ENCODE measurements at places on chromosomes 6 and 20. TPM values are rescaled to one million over a fixed set of nuclear protein-coding genes. Genes with fewer than 3 reads are reported as not detected.

MAFB gene
- total RNA-seq = 20.5 TPM

GRCh38 chr6:81875782-81876293 lies 123.4 kb upstream of the TENT5A start:
- no peak for DNase-seq
- H3K27me3 ChIP-seq = no peaks in the 10 kb centered on the region
- H3K4me1 ChIP-seq = no peaks in the 10 kb centered on the region
- H3K36me3 ChIP-seq = no peaks in the 10 kb centered on the region
- no peak overlapping the region for H3K27ac ChIP-seq
- H3K4me3 ChIP-seq = no peak overlapping the region

SEMG1 gene
- not detected for total RNA-seq

GRCh38 chr6:89180971-89181370 lies 35.1 kb downstream of the PM20D2 start:
- H3K36me3 ChIP-seq = no peaks in the 10 kb centered on the region
- no peak for DNase-seq
- H3K27ac ChIP-seq = no peak overlapping the region
- H3K27me3 ChIP-seq = no peaks in the 10 kb centered on the region
- H3K4me1 ChIP-seq = no peaks in the 10 kb centered on the region

GRCh38 chr6:43457643-43458042 lies 2.3 kb upstream of the DLK2 start:
- peaks cover 10% of the 10 kb centered on the region for H3K27me3 ChIP-seq
- no peak overlapping the region for H3K27ac ChIP-seq
- no peak overlapping the region for H3K4me3 ChIP-seq
- no peak for DNase-seq
- H3K4me1 ChIP-seq = no peaks in the 10 kb centered on the region

NKAPL gene
- total RNA-seq = 0.81 TPM

UBE2V1 gene
- total RNA-seq = 50.4 TPM

DNA sequence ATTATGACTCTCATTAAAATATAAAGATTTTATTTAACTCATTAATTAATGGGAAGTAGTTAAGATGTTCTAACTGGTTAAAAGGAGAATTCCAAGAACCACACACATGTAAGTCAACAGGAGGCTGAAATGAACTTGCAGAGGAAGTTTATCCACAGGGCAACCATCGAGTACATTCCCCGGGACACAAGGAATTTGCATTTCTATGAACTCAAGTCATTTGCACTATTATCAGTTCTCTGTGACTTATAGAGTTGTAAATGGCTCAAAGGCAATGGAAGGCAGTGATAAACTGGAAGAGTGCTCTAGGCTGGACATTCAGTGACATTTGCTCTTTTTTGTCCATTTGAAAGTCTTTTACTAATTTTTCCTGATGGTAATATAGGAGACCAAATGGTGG lies 97.4 kb downstream of the SNX5 start:
- no peaks in the 10 kb centered on the region for H3K36me3 ChIP-seq
- no peak overlapping the region for H3K27ac ChIP-seq
- DNase-seq = no peak

GRCh38 chr6:71408787-71409723 lies 120.4 kb downstream of the OGFRL1 start:
- no peaks in the 10 kb centered on the region for H3K36me3 ChIP-seq
- DNase-seq = no peak
- H3K4me1 ChIP-seq = no peaks in the 10 kb centered on the region
- H3K27me3 ChIP-seq = no peaks in the 10 kb centered on the region
- H3K27ac ChIP-seq = no peak overlapping the region
- no peak overlapping the region for H3K4me3 ChIP-seq

DNA sequence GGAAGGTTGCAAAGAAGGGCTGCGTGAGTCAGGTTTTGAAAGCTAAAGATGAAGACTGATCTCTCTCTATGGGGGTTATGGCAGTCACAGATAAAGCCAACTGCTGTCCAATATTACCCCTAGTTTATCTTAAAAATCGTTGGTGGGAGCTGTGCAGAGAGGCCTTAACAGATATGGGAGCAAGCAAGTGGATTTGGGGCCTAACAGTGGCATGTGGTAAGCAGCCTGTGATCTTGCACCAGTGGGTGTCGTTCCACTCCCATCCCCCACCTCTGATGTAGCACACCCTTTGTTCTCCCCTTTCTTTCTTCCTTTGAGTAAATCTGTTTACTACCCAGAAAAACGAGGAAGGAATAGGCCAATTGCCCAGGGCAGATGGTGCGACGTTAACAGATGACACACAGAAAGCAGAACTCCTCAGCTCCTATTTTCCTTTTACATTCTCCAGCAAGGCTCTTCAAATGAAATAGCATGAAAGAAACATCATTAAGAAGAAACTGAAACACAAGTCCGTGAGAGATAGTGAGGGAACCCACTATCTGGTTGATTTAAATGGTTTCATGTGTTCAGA lies 274.1 kb upstream of the CITED2 start:
- no peaks in the 10 kb centered on the region for H3K36me3 ChIP-seq
- no peak overlapping the region for H3K27ac ChIP-seq
- no peak overlapping the region for H3K4me3 ChIP-seq

ISM1 gene
- 2.1 TPM for total RNA-seq

TBP gene
- 6.8 TPM for total RNA-seq

SPEF1 gene
- 0.20 TPM for total RNA-seq

DNA sequence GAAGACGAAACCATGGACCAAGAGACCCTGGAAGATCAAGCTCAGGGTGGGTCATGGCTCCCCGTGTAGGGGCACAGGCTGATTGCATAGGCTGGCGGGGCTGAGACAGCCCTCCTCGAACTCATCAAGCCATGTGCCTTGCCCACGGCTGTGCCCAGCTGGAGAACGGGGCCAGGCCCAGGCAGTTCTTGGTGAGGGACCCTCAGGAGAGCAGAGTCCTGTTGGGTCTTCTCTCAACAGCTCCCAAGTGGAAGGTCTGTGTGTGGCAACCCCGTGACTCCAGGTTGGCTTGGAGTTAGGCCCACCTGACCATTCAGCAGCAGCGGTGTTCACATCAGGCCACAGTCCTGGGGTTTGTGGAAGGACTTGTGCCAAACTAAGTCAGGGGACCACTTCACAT lies 276.5 kb downstream of the QKI start:
- no peak for DNase-seq
- no peaks in the 10 kb centered on the region for H3K36me3 ChIP-seq
- no peaks in the 10 kb centered on the region for H3K27me3 ChIP-seq
- no peak overlapping the region for H3K4me3 ChIP-seq
- H3K4me1 ChIP-seq = peaks cover 7% of the 10 kb centered on the region

DNA sequence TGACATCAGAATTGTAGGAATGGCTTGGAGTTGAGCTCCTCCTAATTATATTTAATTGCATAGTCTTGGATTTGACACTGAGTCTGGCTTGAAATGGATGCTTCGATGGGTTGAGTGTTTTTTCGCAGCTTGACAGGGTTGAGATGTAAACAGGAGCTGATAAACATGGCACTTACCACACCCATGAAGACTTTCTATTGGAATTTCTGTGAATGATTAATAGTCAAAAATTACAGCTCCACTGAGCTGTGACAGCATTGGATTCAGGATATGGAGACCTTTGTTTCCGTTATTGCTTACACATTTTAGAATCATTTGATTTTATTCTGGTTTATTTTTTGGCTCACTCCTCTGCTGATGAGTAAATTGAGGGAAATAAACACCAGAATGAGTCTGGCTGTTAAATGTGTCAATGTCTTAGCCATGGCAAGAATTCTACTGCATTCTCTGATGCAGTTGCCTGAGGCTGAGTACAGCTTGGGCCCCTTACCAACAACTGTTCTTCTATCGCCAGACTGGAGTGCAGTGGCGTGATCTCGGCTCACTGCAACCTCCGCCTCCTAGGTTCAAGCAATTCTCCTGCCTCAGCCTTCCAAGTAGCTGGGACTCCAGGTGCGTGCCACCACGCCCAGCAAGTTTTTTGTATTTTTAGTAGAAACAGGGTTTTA lies 128.1 kb upstream of the DOK5 start:
- H3K27me3 ChIP-seq = no peaks in the 10 kb centered on the region
- no peaks in the 10 kb centered on the region for H3K4me1 ChIP-seq
- no peak overlapping the region for H3K27ac ChIP-seq
- H3K4me3 ChIP-seq = no peak overlapping the region
